ENCODE measurements at places on chromosomes 5 and 9.

- no peak for DNase-seq
Measured at GRCh38 chr5:133607451-133607850, 4.9 kb downstream of the FSTL4 start.

DNA sequence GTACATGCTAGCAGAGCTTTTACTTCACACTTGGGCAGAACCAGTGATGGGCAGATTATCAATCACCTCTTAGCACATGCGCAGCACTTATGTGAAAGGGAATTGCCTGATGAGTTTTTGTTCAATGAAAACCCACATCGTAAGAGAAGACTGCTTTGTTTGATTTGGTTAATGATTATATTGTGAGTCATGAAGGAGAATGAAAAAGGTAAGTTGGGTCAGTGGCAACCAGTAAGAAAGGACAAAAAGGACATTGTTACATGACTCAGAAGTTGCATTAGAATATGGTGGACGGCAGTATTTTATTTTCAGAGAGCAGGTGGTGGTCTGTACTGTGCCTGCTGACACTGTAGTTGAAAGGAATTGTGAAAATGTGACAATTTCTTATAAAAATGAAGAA, 127.4 kb downstream of the AOPEP start:
- DNase-seq: no peak

- DNase-seq: no peak
Measured at GRCh38 chr5:155066886-155067595, 53.5 kb downstream of the KIF4B start.

DNA sequence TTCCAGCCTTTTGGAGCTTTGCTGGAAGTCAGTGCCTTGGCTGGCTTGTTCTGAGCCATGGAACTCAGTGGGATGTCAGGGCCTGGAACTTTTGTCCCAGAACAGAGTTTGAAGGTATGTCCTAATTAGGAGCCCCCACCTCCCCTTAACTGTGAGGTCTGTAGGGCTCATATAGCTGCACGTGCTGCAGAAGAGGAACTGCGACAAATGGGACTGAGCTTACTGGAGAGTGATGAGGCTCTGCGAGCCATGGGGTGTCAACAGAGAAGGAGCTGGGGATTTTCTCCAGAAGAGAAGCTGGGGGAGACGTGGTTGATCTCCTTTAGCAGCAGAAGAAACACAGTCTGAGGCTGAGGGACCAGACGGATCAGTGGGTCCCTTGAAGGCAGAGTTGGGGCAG, 10.9 kb downstream of the TMEM8B start:
- no peak for DNase-seq

GRCh38 chr5:55411876-55412275, 104.1 kb downstream of the MTREX start:
- peak; percentile 8 for DNase-seq

DNA sequence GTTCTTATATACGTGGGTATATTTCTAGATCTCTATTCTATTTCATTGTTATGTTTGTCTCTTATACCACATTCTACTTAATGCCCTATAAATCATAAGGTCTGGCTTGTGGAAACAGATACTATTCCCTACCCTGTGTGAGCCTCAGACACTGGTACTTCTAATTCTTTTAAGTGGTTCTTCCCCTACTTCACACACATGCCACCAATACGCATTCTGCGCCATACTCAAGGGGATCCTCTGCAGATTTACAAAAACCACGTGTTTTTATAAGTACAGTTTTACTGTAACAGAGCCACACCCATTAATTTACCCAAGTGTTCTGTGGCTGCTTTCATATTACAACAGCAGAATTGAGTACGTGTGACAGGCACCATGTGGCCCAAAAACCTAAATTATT, 195.6 kb downstream of the SAXO1 start:
- no peak for DNase-seq

DNA sequence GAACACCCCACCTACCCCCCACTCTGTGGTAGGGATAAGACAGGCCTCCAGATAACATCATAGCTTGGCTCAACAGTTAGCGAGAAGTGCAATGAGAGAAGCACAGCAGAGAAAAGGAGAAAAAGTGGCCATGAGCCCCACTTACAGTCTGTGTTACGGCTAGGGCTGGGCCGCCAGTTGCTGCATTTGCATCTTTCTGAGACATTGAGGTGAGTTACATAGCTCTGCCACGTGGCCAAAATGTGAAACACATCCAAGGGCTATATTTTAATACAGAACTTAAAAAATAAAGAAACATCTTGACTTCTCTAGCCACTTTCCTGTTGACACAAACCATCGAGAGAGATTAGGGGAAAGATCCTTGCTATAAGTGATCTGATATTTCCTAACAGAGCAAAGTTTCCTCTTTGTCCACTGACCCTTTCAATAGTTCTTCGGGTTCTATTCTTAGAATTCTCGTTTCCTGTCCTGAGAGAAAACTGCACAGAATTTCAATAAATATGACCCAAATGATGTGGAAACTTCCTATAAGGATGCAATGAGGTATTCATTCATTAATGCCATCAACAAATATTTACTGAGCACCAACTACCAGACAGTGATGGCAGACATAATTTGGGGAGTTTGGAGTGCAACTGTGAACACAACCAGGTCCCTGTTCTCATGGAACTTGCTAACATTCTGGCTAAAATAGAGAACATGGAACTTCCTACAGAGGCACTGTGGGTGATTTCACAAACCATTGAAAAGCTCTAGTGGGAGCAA, 3.2 kb upstream of the TLE4 start:
- DNase-seq: no peak
